ENCODE measurements at places on chromosomes 2 and 18. TPM values are rescaled to one million over a fixed set of nuclear protein-coding genes. Genes with fewer than 3 reads are reported as not detected.

DNA sequence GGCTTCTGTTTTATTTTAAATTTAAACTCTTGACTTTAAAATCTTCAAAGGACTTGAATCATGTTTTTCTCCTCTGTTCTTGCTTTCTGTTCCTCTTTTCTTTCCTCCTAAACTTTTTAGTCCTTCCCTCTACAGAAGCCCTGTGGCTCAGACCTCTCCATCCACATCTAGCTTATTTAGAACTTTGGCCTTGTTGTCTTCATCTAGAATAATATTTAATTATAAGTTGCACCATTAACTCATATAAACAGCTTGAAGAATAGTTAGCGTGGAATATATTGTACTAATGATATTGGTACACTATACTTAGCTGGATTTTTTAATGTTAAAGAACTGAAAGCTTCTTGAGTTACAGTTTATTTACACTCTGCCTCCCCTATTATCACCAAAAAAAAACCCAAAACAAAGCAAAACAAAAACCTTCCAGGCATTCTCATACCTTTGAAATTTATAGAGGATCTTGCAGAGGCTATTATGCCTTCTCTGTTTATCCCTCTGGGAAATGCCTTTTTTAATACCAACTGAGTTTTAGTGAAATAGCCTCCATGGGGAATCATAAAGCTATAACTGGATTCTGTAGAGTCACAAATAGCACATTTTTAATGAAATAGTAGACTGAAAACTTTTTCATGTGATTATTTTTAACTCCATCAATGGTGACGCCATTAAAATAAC is 9.2 kb upstream of the CCDC141 start:
- no peak for DNase-seq

DNA sequence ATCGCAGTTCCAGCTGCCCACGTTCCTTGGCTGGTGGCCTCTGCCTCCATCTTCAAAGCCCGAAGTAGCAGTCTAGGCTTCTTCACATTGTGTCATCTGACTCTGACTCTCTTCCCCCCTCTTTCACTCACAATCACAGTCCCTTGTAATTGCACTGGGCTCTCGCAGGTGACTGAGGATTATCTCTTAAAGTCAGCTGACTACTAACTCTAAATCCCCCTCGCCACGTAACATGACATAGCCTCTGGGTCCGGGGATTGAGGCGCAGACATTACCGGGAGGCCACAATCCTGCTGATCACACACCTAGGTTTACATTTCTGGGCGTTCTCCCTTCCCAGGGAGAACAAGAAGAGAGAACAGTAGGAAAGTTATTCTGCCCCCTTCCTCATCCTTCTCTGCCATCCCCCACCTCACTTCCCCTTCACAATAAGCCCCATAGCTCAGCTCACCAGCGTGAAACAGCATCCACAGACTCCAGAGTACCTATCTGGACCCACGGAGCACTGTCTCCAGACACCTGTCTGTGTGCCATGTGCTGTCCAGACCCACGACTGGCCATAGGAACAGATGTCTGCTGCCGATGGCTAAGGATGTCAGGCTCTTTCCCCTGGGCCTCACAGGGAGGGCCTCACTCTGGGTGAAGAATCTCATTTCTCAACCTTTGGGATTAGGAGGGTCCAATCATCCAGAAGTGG is 64.3 kb upstream of the FZD7 start:
- DNase-seq = no peak

DNA sequence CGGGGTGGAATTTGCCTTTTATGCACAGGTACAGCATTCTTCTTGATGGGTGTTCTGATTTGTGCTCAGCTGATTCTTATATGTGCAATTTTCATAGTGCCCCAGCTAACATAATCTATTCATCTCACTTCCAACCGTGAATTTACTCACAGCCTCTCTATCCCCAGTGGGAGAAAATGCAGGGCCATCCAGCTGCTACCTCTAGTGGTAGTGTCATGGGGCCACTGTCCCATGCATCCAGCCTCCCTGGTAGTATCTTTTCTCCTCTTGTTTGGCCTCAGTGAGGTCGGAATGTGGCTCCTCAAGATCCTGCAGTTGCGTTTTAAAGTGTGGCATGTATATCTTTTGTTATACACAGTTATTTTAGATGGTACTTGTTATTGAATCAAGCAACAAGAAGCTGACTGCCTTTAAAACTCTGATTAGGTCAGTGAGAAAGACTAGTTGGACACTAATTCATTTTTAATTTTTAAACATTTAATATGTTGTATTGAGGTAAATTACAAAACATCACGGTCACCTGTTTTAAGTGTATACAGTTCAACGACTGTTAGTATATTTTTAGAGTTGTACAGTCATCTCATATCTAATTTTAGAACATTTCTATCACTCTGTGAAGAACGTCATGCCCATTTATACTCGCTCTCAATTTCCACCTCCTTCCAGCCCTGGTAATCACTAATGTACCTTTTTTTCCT is 67.9 kb upstream of the TXNDC2 start:
- no peak for DNase-seq

Gene BIN1
- 2.2 TPM for total RNA-seq

GRCh38 chr18:12099160-12099559 is 5.5 kb downstream of the ANKRD62 start:
- no peak for DNase-seq

DNA sequence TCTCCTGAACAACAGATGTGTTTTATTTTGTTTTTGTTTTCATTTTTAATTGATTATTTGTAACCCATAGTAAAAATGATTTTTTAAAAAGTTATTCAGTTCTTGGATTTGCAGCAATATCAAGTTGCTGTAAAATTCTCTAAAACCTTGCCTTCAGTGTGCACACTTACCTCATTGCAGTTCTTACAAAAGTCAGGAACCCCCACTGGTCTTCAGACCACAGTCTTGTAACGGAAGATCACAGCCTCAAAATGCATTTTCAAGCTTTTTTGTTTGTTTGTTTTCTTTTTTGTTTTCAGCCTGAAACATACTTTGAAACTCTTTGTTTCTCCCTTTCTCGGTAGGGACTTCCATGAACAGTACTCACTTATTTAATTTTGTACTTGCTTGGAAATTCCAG is 1012.8 kb upstream of the GYPC start:
- no peak for DNase-seq

DNA sequence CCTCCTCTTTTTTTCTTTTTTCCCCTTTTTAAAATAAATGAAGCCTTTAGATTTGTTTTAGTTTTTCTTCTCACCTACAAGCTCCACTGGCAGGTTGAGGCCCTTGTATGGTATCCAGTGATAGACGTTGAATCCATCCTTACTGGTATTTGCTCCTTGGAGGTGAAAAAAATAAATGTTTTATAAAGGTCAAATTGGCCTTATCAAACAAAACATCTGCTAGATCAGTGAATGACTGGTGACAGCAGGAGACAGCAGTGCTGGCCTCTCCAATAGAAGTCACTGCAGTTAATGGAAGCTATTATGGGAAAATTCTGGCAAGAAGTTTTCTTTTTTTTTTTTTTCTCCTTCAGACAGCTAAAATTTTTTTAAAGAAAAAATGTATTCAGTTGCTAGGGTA is 12.6 kb upstream of the SP9 start:
- DNase-seq = no peak

- DNase-seq = no peak
Observed at GRCh38 chr18:26419746-26420145, 128.6 kb downstream of the KCTD1 start.

DNA sequence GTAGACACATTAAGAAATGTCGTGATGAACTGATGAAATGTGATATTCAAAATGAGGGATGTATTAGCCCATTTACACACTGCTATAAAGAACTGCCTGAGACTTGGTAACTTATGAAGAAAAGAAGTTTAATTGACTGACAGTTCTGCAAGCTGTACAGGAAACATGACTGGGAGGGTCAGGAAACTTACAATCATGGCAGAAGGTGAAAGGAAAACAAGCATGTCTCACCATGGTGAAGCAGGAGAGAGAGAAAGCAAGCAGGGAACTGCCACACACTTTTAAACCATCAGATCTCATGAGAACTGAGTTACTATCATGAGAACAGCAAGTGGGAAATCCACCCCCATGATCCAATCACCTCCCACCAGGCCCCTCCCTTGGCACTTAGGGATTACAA is 1010.8 kb upstream of the CELF4 start:
- DNase-seq = no peak

GRCh38 chr18:64994370-64994769 is 756.4 kb upstream of the CDH7 start:
- no peak for DNase-seq

DNA sequence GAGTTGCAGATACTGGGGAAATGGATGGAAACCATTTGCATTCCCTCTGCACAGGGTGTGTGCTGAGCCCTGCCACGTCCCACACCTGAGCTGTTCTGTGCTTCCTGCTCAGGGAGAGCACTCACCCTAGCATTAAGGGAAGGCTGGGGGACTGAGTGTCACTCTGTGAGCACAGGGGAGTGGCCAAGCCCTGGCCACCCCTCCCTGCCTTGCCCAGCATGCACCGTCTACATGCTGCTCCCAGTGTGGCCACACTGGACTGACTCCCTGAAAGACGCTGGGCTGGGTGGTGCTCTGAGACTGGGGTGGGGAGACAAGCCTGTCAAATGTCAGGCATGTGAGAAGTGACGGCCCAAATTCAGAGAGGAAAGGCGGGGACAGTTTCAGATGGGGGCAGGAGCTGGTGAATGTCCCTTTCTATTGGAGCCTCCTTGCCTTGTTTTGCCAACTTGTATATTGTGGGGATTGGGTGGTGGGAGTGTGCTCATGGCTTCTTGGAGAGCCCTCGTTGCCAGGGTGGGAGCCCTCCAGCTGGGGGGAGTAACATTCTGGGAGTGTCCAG is 298.4 kb upstream of the HS6ST1 start:
- DNase-seq = no peak

DNA sequence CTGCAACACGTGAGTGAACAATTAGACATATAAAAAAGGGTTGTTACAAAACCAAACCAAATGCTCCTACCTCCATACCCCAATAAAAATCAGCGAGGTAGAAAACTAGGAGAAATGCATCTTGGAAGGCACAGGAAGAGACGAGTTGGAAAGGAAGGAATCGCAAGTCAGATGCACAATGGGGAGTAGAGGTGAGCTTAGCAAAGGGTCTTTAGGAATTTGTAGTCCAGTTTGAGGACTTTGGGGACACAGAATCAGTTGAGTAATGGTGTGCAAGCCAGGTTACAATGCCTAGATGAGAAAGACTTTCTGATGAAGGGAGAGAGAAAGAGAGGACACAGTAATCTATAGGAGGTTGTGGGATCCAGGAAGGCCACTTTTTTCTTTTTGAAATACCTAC is 35.7 kb downstream of the XRCC5 start:
- DNase-seq = no peak

- DNase-seq = no peak
Observed at GRCh38 chr2:152405206-152406118, 70.5 kb downstream of the FMNL2 start.

GRCh38 chr18:43396266-43396665 is 119.0 kb upstream of the SYT4 start:
- peak; percentile 46 for DNase-seq

DNA sequence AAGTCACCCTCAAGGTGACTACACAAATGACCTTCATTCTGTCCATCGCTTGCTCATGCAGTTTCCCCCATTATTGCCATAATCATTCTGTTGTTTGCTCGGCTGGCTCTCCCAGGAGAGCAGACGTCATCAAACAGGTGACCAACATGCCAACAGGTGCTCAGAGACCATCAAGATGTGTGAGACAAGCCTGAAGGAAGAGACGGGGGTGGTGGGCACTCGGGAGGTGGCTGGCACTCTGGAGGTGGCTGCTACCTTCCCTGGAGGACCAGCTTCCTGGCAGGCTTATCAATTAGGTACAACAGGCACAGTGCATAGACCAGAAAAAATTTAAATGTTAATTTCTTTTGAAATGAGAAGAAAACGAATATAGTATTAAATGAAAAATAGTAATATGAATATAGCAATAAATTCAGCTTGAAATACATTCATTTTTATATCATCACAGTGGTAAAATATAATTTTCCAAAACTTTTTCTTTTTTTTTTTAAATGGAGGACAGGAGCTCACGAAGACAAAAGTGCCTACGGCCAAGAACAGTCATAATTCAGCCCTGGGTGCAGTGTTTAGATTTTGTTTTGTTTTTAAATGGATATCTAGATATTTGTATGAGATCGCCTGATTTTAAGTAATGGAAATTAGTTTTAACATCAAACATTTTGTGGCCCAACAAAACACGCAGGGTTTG is 16.9 kb upstream of the HAAO start:
- no peak for DNase-seq

Gene IL37
- not detected for total RNA-seq

Gene PPP4R3B
- total RNA-seq = 60.5 TPM

GRCh38 chr2:239609607-239610310 is 208.9 kb upstream of the HDAC4 start:
- no peak for DNase-seq

DNA sequence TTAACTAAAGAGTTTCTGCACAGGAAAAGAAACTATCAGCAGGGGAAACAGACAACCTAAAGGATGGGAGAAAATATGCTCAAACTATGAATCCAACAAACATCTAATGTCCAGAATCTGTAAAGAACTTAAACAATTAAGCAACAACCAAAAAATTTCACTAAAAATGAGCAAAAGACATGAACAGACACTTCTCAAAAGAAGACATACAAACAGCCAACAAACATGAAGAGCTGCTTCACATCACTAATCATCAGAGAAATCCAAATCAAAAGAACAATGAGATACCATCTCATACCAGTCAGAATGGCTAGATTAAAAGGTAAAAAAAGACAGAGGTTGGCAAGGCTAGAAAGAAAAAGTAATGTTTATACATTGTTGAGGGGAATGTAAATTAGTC is 8.8 kb upstream of the GULP1 start:
- no peak for DNase-seq
